ENCODE measurements at places on chromosomes 16 and 17. TPM values are rescaled to one million over a fixed set of nuclear protein-coding genes. Genes with fewer than 3 reads are reported as not detected.

The PDE6G gene
- 2.6 TPM for polyA plus RNA-seq

The MMP2 gene
- polyA plus RNA-seq, result 87.5 TPM

The INO80E gene
- 60.5 TPM for polyA plus RNA-seq

The MIF4GD gene
- 23.2 TPM for polyA plus RNA-seq

The ABR gene
- polyA plus RNA-seq, result 125 TPM

The MSLN gene
- 62.0 TPM for polyA plus RNA-seq

The DNAI2 gene
- 0.07 TPM for polyA plus RNA-seq

The CTCF gene
- 43.6 TPM for polyA plus RNA-seq

The KRT39 gene
- not detected for polyA plus RNA-seq

The CLEC3A gene
- 0.36 TPM for polyA plus RNA-seq

The HSD17B2 gene
- polyA plus RNA-seq, result 69.5 TPM

The OR4D1 gene
- 0.01 TPM for polyA plus RNA-seq

The BTBD17 gene
- polyA plus RNA-seq, result 1.1 TPM

The NUP88 gene
- polyA plus RNA-seq, result 55.3 TPM

The KRTAP9-4 gene
- polyA plus RNA-seq, result not detected

The RNF40 gene
- 84.5 TPM for polyA plus RNA-seq

The TP53TG3B gene
- not detected for polyA plus RNA-seq

The YBX2 gene
- polyA plus RNA-seq, result 2.8 TPM

The MYO15B gene
- polyA plus RNA-seq, result 595 TPM

The HCRT gene
- polyA plus RNA-seq, result 0.13 TPM

The GUCY2D gene
- 1.3 TPM for polyA plus RNA-seq

The OXLD1 gene
- polyA plus RNA-seq, result 20.9 TPM

The KIF2B gene
- not detected for polyA plus RNA-seq

The ERBB2 gene
- 175 TPM for polyA plus RNA-seq

The DBNDD1 gene
- 9.5 TPM for polyA plus RNA-seq

The SPN gene
- polyA plus RNA-seq, result 6.8 TPM

The CLEC10A gene
- 9.7 TPM for polyA plus RNA-seq

The TEDC2 gene
- polyA plus RNA-seq, result 6.4 TPM

The SLC6A2 gene
- polyA plus RNA-seq, result 0.12 TPM

The CCL23 gene
- 1.2 TPM for polyA plus RNA-seq

The CD79B gene
- 1.2 TPM for polyA plus RNA-seq

The SLC38A7 gene
- 24.1 TPM for polyA plus RNA-seq

The APOBR gene
- 8.2 TPM for polyA plus RNA-seq

The KRTAP2-1 gene
- not detected for polyA plus RNA-seq

The CRYBA1 gene
- polyA plus RNA-seq, result not detected

The UNC45B gene
- 0.28 TPM for polyA plus RNA-seq

Measured in large intestine (tissue), 12 donors.